ENCODE measurements at places on chromosomes 13 and 19.

DNA sequence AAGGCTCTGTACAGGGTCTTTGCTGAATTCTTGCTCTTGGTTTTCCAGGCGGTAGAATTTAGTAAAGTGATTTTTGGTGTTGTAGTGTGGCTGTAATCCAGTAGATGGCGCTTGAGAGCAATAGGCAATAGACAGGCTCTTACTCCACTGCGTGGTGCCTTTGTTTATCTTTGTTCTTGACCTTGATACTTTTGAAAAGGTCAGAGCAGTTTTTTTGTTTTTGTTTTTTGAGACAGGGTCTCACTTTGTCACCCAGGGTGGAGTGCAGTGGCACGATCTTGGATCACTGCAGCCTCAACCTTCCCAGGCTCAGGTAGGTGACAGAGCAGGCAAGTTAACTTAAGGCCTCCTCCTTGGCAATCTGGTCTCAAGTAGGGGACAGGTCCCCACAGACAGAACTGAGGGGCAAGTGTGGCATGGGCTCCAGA, 12.2 kb upstream of the LILRA5 start:
- peak; percentile 73 for DNase-seq

GRCh38 chr19:17281391-17282304, at the start of gene ANKLE1:
Gene ANKLE1, plus strand, starts transcription at chr19:17281901. Its CDS starts 20 bp downstream, at chr19:17281921.
- peak; percentile 36 for DNase-seq

DNA sequence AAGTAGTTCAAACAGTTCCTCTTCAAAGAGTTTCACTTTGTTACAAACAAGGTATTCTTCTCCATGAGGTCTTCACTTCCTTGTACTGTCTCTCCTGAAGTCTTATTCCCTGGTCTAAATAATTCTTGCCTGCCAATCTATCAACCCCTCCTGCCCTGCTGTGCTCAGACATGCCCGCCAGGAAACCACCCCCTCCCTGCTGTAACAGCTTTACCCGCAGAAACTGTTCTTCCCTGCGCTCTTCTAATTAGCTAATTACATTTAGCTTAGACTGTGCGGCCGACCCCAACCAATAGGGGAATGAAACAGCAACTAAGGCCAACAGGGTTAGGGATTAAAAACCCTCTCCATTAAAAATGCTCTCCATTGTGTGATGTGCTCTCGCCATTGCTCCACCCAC, 46.7 kb downstream of the ZNF846 start:
- no peak for DNase-seq

DNA sequence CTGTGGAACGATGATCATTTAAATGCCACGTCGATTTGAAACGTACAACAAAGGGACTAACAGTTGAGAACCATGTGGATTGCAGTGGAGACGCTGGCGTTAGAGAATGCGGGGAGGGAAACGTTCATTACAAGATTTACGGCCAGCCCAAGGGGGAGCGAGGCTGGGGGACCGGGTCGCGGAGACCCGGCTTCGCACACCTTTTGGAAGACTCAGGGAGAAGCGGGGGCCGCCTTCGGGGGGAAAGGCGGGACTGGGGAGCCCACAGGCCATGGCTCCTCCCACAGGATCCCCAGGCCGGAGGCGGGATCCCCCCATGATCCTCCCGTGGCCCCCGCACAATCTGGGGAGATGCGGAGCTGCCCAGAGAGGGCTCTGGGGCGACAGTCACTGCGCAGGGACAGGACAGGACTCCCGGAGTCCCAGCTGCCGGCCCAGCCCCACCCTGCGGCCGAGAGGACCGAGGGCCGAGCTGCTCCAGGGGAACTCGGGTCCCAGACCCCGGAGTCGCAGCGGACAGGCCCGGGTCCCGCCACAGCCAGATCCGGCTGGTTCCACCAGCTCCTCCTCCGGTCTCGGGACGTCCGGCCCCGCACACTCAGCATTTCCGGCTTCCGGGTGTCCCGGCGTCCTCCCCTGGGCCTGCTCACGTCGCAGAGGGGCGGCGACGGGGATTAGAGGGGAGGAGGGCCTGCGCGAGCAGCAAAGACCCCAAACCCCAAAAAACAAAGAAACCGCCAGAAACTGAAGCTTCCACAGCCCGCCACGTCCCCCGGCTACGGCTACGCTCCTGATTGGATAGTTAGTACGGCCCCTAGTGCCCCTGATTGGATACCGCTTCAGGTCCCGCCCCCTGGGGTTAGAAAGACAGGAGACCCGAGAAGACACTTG, 21.1 kb upstream of the OR10H1 start:
- peak; percentile 95 for DNase-seq

GRCh38 chr19:23116802-23117571, at the start of gene ZNF730:
Gene ZNF730, plus strand, starts transcription at chr19:23117025. Its CDS starts 149 bp downstream, at chr19:23117174.
- DNase-seq = peak; percentile 62

GRCh38 chr19:29273000-29273640, 60.2 kb upstream of the UQCRFS1 start:
- no peak for DNase-seq

GRCh38 chr19:29449371-29449770, 76.4 kb upstream of the VSTM2B start:
- DNase-seq = no peak

DNA sequence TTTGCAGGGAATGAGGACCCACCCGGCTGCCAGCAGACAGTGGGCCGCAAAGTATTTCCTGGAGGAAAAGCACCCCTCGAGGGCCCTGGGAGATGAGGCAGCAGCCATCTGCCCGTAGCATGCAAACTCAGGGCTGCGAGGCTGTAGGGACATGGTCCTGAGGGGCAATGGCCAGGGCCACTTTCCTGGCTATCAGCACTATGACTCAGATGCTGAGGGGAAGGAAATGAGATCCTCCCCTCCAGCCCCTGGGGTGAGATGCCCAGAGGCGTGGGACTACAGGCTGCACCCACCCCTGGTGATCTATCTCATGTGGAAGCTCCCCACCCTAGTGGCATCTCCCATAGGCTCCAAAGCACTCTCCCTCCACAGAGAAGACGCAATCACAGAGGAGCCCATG, 80.1 kb downstream of the SLC7A1 start:
- no peak for DNase-seq

DNA sequence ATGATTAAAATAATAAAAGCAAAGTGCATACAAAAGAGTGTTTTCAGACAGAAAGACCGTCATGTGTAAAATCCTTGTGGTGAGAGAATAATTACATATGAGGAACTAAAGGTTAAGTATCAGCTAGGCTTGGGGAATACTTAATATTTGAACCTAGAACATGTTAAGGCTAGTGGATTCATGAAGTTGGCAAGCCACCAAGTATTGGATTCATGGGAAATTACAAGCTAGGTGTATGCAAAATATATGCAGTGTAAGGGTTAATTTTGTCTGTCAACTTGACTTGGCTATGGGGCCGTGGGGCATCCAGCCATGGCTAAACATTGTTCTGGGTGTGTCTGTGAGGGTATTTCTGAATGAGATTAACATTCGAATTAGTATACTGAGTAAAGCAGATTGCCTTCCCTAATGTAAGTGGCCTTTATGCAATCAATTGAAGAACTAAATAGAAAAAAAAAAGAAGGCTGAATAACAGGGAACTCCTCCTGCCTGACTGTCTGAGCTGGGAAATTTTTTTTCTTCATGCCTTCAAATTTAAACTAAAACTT, 533.5 kb upstream of the KLF12 start:
- no peak for DNase-seq

- DNase-seq = no peak
Measured at GRCh38 chr19:24173882-24174281, 86.9 kb downstream of the ZNF254 start.

DNA sequence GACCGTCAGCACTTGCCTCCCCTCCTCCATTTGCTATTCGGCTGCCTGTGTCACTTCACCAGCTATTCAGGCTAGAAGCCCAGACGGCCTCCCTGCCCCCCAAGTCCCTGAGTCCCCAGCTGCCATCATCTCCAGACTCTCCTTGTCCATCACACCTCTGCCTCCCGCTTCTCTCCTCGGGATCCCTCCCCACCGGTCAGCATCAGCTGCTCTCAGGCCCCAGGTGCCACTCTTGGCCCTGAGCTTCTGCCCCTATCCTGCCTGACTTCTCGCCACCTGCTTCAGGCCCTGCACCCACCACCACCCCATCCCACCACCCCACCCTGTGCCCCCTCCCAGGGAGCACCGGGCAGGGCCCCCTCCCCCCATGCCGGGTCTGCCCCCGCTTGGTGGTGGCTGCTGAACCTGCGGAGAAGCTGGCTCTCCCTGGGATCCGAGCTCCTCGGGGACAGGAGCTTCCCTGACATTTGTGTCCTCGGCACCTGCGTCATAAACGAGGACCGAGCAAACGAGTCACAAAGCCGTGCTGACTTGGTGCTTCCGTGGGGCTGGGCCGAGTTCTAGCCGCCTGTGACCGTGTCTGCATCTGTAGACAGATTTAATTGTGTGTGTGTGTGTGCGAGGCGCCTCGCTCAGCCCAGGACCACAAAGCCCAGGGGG, 70.3 kb upstream of the MCF2L start:
- no peak for DNase-seq

DNA sequence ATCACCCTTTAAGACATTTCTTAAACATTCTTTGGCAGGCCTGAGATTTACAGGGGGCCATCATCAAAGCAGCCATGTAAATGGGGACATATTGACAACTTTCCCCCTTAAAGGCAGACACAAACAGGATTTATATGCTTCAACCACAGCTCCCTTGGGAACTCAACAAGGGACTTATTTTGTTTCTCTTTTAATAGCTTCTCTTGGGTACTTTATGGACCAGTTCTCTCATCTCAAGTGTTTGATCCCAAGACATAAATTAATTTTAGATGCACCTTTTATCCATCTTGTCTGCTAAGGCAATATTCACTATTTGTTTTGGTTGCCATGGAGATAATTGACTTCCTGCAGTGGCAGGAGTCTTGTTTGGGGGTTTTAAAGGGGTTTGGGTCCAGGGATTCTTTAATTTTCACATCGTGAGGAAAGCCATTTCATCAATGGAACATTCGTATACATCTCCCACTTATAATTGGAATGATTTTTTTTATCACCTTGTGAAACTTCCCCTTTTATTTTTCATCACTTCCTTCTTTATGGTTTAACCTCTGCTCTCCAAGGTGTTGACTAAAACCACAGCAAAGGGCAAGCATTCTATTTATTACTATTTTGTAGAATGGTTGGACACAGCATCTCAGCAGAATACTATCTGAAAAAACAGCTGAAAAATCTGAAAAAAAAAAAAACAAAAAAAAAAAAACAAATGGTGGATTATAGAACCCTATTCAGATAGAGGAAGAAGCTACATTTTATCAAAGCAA, 726.0 kb downstream of the DIAPH3 start:
- no peak for DNase-seq

DNA sequence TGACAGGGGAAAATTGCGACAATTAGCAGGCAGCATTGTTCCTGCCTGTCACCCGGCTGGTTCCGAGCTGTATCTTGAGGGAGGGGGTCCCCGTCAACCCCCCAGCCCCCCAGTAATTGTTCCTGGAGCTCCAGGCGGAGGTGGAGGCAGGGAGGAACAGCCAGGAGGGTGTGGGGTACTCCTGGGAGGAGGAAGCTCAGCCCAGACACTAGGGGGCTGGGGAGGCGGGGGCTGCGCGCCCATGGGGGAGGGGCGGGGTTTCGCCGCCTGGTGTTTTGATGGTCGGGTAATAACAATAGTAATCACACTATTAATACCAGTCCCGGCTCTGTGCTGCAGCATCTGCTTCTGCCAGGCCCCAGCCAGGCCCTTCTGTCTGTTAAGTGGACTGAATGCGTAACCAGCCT, 8.6 kb downstream of the NPAS1 start:
- no peak for DNase-seq

DNA sequence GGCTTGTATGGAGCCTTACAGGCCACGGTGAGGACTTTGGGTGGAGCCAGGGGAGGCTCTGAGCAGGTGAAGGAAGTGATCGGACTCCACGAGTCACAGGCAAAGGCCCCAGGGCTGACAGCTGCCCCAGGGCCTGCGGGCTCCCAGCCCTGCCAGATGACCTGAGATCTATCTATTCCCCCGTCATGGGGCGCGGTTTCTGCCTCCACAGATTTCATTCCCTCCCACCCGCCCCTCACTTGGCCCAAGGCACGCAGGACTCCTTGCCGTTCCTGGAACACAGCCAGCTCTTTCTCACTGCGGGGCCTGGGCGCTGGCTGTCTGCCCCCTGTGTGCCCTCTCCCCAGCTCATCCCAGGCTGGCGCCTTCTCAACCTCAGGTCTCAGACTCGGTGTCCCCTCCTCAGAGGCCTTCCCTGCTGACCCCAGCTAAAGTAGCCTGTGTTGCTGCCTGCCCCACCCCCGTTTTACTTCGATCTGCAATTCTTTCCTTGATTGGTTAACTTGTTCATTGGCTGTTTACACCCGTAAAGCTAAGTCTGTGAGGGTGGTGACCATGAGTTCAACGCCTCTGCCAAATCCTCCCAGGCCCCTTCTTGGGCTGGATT, 13.9 kb upstream of the PAK4 start:
- no peak for DNase-seq

DNA sequence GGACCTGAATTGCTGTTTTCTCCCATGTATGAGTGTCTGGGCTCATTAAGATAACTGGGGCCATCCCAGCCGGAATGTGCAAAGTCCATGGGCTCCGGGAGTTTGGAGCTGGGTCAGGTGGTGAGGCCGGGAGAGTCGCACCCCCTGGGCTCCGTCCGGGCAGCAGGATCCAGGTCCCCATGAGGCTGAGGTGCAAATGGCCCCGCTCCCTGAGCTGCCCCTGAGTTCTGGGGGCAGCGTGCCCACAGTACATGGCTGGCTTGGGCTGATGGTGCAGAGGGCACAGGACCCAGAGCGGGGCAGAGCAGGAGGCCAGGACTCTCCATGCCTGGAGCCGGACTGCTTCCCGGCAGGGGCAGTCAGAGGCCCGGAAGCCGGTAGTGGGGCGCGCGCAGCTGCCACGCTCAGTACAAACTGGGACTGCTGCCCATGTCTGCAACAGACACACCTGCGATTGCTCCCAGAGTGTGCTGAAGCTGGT, 136.0 kb downstream of the KDM4B start:
- DNase-seq = no peak

GRCh38 chr19:8097198-8097597, 44.6 kb downstream of the CCL25 start:
- DNase-seq = no peak

DNA sequence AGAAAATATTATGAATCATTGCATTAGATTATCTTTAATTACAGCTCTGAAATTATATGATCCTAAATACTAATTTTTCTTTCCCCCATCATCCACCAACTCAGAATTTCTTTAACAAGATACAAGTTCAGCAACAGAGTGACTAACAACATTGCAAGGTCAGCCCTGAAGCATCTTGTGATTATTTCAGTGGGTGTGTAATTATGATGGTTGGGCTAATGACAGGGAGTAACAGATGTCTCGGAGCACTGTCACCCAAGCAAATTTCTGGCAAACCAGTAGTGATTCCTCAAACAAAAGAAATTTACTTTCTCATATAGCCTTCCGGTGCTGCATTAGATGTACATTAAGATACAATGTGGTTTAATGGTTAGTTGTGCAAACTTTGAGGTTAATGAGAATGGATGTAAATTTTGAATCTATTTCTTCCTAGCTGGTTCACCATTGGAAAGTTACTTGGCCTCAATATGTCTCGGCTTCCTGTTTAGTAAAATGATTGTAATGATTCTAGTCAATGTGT, 238.9 kb downstream of the ITGBL1 start:
- DNase-seq = no peak

DNA sequence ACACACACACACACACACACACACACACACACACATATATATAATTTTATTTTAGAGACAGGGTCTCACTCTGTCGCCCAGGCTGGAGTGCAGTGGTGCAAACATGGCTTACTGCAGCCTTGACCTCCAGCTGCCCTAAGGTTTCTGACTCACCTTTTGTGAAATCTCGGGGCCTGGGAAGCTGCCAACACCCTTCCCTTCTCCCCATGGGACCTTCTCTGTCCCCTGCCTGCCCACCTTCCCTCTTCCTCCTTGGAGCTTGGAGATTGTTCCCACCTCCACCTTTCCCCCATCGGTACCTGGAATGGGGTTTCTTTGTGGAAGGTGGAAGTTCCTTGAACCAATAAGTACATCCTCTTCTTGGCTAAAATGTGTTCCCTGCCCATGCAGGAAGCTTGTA, 6.3 kb downstream of the ARRDC5 start:
- no peak for DNase-seq

Data from thymus (tissue), 14 donors.